ENCODE measurements at places on chromosomes 5 and 9.

DNA sequence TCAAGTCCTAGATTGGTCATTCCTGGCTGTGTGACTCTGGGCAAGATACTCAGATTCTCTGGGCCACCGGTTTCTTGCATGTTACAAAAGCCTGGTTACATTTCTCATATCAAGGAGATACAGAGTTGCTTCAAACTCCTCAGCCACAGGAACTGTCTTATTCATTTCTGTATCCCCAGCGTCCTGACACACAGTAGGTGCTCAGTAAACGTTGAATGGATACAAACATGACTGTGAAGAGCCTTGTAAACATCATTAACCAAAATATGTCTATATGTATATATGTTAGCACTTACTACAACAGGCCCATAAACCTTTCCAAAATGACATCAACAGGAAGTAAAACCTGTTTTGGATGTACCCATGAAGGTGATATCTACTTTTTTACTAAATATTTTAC, 1.6 kb downstream of the CLTB start:
- no peak for DNase-seq

DNA sequence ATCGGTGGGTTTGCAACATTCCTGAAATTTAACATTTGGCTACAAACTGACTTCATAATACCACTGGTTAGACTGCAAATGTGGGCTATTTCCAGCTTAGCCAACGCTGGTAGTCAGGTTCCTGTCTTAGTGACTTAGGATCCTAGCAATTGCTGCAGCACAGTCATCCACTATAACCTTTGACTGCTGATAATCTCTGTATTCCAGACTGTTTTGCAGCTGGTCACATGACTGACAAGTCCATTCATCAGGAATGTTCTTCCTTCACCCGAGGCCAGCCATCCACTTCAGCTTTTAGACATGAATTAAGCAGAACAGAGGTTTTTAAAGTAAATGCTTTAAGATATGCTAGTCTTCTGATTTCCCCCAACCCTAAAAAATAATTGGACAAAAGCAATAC, 425.9 kb upstream of the MPDZ start:
- DNase-seq: no peak

GRCh38 chr5:158970121-158970520, 129.6 kb downstream of the EBF1 start:
- no peak for DNase-seq

DNA sequence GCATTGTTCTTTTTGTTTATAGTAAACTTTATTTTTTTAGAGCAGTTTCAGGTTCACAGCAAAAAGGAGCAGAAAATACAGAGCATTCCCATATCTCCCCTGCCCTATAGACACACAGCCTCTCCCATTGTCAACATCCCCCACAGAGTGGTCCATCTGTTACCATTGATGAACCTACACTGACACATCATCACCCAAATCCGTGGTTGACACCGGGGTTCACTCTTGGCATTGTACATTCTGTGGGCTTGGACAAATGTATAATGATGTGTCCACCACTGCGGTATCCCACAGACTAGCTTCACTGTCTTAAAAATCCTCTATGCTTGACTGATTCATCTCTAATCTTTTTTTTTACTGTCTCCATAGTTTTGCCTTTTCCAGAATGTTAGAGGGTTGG, 120.7 kb upstream of the SPATA31C2 start:
- no peak for DNase-seq

GRCh38 chr5:4541334-4541733, 598.8 kb upstream of the ADAMTS16 start:
- DNase-seq: no peak

- peak; percentile 34 for DNase-seq
These were observed 3.6 kb upstream of the B4GALT1 start for GRCh38 chr9:33170464-33171415.

- DNase-seq: no peak
These were observed 101.3 kb downstream of the NPR3 start for GRCh38 chr5:32812399-32812798.

- no peak for DNase-seq
These were observed 29.8 kb upstream of the SMC5 start for GRCh38 chr9:70229026-70229425.

- peak; percentile 20 for DNase-seq
These were observed 29.2 kb downstream of the CDKN2A start for GRCh38 chr9:21964925-21965385.

- DNase-seq: no peak
These were observed 25.5 kb upstream of the ITGA2 start for GRCh38 chr5:52963636-52964035.

DNA sequence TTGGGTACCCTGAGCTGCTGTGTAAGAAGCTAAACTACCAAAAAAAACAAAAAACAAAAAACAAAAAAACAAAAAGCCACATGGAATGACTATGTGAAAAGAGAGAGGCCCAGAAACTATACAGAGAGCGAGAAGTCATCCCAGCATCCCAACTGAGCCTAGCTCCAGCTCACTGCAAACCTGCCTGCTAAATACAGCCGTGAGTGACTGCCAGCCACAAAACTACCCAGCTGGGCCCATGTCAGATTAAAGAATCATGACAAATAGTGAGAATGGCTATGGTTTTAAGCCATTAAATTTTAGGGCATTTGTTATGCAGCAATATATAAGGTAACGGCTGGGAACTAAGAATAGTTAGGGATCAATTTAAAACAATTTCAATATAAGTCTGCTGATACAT, 335.1 kb upstream of the PDE4D start:
- DNase-seq: no peak

DNA sequence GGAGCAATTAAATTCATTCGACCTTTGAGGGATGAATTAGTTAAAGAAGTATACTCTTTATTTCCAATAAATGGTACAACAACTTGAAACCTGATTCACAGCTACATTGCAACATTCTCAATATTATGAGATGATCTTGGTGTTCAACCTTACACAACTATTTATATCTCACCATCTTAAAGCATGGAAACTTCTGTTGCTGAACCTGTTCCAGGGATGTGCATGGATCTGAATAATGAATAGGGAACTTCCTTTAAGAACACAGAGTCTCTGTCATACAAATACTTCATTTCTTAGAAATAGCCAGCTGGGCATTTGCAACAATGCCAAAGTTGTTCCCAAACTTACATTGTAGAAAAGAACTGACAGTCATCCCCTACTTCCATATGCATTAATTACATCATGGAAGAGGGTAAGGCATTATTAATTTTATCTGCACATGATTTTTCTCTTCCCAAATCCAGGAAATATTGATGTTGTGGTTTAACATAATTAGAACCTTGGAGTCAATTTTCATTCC, 39.8 kb upstream of the CCDC112 start:
- no peak for DNase-seq

GRCh38 chr9:93286252-93287188, 102.6 kb downstream of the WNK2 start:
- no peak for DNase-seq

- no peak for DNase-seq
These were observed 19.8 kb upstream of the KCNV2 start for GRCh38 chr9:2697492-2697891.

DNA sequence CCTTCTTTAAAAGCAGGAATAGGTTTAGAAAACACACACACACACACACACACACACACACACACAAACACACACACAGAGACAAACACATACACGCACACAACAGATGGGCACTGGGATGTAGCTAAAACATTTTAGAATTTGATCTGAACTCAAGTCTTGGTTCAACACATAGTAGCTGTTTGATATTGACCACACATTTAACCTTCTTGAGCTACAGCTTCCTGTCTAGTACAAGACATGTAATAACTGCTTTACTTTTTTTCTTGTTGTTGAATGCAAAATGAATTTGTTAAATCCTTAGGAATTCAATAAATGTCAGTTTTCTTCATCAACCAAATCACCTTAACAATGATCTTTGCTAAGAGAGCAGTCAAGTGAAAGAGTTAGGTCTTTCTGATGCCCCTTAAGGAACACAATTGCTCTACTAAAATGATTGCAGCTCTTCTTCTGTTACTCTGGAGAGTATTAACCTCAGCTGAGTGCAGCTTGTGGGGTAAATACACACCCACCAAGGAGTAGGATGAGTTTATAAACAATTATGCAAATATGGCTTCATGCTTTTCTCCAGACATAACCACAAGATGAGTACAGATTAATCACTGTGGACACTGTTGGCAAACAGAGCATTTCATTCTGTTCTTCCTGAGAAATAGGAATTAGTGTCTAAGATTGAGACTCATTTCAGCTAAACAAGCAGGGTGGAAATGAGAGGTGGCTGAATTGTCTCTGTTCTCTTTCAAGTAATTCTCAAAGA, 302.9 kb upstream of the PAPPA start:
- DNase-seq: no peak

- no peak for DNase-seq
These were observed 36.1 kb upstream of the RUSC2 start for GRCh38 chr9:35453786-35454185.

- no peak for DNase-seq
These were observed 46.1 kb downstream of the SLC25A46 start for GRCh38 chr5:110784901-110785300.

DNA sequence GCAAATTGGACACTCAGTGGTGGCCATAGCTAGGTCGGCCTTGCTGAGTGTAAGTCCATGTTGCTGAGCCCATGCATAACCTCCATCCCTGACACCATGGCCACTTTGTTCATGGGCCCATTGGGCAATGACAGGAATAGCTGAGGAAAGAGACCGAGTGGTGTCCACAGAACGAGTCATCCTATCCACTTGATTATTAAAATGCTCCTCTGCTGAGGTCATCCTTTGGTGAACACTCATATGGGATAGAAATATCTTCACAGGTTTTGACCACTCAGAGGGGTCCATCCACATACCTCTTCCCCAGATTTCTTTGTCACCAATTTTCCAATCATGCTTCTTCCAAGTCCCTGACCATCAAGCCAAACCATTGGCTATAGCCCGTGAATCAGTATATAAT, 63.6 kb downstream of the PPIC start:
- DNase-seq: no peak

GRCh38 chr5:43485406-43485805, 1.7 kb upstream of the TMEM267 start:
- no peak for DNase-seq

GRCh38 chr5:96247097-96247701, 185.8 kb downstream of the PCSK1 start:
- DNase-seq: no peak

DNA sequence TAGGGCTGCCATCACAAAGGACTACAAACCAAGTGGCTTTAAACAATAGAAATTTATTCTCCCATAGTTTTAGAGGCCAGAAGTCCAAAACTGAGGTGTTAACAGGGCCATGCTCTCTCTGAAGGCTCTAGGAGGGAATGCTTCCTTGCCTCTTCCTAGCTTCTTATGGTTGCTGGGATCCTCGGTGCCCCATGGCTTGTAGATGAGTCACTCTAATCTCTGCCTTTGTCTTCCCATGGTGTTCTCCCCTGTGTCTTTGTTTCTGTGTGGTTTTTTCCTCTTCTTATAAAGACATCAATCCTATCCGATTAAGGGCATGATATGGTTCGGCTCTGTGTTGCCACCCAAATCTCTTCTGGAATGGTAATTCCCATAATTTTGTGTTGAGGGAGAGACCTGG, 178.8 kb upstream of the NREP start:
- DNase-seq: no peak

GRCh38 chr5:98599016-98599415, 174.4 kb upstream of the RGMB start:
- no peak for DNase-seq

- DNase-seq: no peak
These were observed 30.6 kb upstream of the IQGAP2 start for GRCh38 chr5:76372323-76373054.

- no peak for DNase-seq
These were observed 31.8 kb upstream of the CKS2 start for GRCh38 chr9:89278997-89279739.

DNA sequence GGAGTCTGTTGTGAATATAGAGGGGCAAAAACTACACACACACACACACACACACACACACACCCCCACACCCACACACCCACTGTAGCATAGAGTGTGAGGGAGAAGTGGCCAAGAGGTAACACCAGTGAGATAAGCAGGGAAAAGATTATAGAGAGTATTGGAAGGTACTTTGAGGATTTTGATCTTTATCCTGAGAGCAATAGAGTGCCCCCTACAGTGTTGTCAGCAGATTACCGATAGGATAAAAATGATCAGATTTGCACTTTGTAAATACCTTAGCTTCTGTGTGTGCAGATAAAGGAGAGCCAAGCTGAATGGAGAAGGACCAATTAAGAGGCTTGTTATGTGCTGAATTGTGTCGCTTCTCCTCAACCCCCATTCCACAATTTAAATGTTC, 32.3 kb downstream of the ERCC6L2 start:
- DNase-seq: no peak

DNA sequence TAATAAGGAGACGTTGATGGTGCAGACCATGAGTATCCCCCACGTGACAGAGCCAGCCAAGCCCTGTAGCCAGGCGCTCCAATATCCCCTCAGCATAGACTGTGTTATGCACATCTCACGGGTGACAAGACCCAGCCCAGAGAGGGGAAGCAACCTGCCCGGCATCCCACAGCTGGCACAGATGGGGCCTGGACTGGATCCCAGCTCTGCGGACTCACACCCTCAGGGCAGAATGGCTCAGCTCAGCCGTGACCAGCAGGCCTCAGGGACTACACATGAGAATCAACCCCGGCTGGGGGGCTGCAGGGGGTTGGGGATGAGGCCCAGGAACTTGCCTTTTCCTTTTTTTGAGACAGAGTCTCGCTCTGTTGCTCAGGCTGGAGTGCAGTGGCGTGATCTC, 11.7 kb downstream of the FIBCD1 start:
- no peak for DNase-seq

DNA sequence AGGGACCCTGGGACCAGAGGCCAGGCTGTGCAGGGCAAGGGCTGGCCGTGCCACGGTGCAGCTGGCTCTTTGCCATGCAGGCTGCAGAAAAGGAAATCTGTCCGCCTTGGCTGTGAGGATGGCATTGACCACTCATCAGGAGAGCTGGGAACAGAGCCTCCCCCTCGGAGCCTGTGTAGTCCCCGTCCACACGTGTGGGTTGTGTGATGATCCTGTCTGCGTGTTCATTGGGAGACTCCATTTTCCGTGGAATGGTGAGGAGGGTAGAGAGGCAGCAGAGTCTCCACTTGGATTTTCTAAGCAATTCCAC, 47.7 kb downstream of the EHMT1 start:
- DNase-seq: no peak

DNA sequence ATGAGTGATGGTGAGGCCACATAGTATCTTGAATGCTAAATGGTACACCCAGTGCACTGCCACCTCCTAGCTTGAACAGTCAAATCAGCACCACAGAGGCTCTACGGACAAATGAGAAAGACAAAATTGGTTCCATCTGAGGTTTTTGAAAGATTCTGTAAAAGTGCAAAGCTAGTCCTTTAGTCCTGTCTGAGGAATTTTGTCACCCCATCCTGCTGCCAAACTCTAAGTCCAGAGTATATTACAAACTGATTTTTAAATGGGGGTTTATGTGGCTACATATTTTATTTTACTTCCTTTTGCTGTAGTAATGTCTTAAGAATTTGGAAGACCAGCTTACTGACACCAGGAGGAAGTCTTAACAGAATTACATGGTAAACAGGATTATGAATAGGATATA, 7.7 kb downstream of the FREM1 start:
- no peak for DNase-seq

- DNase-seq: no peak
These were observed 128.4 kb downstream of the SNX18 start for GRCh38 chr5:54645882-54646355.
